ENCODE measurements at places on chromosomes 12 and 14. TPM values are rescaled to one million over a fixed set of nuclear protein-coding genes. Genes with fewer than 3 reads are reported as not detected.

- no peak for DNase-seq
Observed at GRCh38 chr14:96920023-96920422, 122.8 kb downstream of the VRK1 start.

DNA sequence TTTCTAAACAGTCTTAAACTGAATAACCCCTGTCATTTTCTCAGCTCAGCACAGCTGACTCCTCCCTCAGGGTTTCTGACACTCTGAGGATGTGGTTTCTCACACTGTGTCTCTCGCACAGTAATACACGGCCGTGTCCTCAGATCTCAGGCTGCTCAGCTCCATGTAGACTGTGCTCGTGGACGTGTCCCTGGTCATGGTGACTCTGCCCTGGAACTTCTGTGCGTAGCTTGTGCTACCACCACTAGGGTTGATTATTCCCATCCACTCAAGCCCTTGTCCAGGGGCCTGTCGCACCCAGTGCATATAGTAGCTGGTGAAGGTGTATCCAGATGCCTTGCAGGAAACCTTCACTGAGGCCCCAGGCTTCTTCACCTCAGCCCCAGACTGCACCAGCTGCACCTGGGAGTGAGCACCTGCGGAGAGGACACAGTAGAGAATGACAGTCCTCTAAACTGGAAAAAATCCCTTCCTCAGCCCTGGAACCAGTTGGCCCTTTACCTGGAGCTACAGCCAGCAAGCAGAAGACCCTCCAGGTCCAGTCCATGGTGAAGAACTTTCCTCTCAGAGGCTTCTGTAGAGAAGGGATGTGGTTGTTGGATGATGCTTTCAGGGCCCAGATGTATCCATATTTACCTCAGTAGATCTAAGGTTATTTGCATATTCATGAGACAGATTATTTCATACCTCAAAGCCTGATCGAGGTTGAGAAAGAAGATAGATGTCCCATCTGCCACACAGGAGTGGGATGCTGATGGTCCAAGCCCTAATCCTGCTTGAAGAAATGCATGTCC, 984.8 kb downstream of the TMEM121 start:
- no peak for DNase-seq

- no peak for DNase-seq
Observed at GRCh38 chr14:89625731-89626232, 208.7 kb upstream of the FOXN3 start.

- DNase-seq = no peak
Observed at GRCh38 chr12:86193931-86194330, 62.3 kb downstream of the MGAT4C start.

DNA sequence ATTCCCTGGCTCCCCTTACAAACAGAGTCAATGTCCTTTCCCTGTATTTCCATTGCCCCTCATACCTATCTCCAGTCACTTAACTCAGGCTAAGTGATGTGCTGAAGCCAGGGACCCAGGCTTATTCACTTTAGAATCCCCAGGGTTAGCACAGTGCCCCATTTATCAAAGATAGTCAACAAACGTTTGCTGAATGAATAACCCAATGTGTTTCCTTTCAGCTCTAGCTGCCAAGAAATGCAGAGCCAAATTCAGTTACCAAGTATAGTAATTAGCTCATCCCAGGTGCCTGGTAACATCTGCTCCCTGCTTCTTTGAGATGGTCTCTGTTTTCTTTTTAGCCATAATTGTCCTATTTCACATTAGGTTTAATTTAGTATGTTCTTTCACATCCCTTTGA, 189.5 kb downstream of the PHLDA1 start:
- no peak for DNase-seq

DNA sequence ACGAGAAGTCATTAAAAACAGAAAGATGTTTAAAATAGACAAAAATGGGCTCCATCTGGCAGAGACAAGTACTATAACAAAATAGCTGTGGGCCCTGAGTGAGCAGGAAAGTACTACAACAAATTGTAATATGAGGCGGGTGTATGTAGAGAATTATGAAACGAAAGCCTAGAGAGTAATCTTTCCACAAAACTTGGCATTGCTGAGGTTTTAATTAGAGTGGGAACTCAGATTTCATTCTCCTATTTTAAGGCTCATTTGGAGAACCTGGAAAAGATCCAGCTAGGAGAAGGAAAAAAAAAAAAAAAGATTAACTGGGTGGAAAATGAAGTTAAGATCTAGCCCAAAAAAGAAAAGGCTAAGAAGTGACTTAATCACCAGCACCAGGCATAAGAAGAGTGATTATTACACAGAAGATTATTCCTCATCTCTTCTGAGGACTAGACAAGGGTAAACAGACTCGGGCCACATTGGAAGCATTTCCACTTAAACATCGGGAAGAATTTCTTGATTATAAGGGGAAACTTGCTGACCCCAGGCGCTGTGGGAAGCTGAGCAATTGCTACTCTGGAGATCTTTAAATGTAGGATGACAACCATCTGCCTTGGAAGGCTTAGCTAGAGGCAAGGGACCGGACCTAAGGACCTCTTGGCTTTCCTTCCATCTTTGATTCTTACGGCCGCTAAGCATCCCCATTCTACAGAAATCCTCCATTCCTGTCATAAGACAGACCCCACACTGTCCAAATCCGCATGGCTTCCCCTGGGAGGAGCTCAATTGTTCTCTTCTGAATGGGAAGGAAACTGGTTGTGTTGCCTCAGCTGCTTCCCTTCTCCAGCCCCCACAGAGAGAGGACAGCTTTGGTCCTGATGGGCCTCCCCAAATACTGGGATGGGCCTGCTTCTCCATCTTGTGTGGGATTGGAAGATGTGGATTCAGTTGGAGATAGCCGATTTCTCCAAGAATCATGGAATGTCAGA, 40.6 kb downstream of the IGF1 start:
- DNase-seq = no peak

GRCh38 chr12:130715150-130715997, 725 bp downstream of the RIMBP2 start:
- no peak for DNase-seq

DNA sequence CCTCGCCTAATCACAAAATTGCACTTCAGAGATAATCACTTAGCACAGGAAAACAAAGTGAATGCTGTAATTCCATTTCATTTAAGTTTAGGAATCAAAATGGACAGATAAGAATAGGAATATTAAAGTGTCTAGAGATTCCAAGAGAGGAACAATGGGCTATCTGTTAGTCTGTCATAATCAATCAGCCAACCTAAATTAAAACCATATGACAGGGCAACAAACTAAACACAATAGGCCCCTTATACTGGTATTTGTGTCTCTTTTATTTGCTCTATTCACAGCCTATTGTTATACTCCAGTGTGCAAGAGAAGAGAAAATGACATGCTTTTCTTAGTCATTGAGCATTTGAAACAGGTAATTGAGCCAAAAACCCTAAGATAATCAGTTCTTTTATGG, 259.4 kb downstream of the PRKD1 start:
- no peak for DNase-seq

GRCh38 chr12:107929436-107929835, 154.9 kb downstream of the ASCL4 start:
- no peak for DNase-seq

DNA sequence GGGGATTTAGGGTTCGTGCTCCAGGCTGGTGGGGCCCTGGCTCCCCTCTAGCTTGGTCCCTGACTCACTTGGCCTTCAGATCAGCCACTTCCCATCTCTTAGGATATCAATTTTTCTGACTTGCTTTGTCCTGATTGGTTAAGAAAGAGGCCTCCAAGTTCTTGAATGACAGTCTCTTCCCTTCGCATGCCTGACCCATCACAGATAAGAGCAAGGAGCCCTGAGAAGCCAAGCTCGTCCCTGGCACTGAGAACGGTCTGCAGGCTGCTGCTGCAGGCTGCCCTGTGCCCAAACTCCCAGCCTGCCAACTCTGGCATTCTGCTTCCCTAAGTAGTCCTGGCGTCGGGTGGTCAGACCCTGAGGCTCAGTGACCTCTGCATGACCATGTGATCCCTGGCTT, 794 bp upstream of the LRTM2 start:
- no peak for DNase-seq

DNA sequence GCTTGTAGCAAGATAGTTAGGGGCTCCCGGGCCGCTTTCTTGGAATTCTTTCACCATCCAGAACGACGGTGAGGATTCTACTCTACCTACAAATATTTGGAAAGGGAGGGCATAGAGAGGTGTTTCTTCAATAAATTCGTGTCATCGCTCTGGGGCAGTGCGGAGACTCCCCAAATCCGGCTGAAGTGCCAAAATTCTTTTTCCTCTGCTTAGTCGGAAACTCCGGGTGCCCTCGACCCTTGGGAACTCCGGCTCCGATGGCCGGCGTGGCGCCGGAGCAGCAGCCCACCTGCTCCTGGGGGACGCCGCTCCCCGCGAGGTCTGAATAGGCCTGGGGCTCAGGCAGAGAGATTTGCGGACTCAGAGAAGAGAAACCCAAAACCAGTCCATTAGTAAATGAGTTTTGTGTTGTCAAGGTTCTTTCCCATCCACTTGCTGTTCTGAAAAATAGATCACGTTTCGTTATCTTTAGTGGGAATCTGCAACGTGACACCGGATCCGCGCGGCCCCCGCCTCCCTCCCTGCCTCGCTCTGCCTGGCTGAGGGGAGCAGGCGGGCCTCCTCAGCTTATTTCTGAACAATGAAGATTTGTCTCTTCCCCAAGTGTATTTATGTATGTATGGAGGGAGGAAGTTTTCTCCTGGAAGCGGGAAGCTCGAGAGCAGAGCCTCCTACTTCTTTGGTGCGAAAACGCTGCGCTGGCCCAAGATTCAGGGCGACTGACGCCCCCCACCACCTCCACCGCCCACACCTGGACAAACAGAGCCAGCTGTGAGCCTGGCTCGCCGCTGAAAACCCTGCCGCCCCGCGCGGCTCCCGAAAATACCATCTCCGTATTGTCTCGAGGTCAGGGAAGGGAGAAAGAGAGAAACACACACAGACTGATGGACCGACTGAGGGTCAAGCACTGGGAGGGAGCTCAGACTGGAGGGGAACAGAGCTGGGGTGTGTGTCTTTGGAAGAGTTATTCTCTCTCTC, 3.7 kb upstream of the SIX1 start:
- DNase-seq = no peak

DNA sequence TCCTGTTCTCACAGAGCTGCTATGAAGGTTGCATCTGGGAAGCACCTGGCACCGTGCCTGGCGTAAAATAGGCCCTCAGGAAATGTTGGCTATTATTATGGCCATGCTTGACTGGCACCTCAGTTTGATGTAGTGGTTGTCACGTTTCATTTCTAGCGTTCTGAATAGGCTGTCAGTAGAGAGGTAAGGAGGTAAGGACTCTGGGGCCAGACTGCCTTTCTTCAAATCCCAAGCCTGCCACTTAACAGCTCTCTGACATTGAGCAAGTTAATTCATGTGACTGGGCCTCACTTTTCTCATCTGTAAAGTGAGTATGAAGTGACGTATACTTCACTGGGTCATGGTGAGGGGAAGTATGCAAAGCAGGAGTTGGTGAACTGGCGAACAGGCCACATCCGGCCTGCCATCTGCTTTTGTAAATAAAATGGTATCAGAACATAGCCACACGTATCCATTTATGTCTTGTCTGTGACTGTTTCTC, 196.2 kb downstream of the CACNA1C start:
- no peak for DNase-seq

DNA sequence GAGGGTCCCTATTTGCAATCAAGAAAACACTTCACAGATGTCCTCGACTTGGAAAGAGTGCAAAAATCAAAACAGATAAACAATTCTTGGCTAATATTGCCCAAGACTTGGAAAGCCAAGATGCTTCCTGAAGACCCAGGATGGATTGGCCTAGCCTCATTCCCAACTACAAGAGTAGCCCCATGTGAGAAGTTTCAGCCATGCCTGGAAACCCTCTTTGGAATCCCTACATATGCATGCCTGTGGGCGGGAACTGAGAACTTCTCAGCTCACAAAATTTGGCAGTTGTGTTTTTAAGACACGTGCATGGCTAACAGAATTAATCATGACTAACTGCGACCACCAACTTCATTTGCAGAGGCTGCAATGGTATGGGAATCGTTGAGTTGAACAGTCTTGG, 283.2 kb upstream of the TBX3 start:
- no peak for DNase-seq

DNA sequence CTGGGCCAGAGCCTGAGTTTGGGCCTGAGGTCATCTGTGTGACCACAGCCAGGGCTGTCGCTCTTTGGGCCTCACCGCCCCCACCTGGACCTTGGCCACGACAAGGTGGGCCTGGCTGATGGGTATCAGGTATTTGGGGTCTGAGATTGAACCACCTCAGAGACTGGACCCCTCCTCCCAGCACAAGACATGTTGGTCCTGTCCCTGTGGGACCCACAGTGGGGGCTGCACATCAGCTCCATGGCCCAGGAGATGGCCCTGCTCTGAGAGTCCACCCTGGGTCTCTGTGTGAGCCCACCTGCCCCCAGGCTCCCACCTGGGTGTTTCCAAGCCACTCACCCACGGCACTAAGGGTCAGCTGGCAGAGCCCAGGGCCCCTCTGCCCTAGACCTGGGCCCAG, 20.6 kb downstream of the BEGAIN start:
- DNase-seq = no peak

DNA sequence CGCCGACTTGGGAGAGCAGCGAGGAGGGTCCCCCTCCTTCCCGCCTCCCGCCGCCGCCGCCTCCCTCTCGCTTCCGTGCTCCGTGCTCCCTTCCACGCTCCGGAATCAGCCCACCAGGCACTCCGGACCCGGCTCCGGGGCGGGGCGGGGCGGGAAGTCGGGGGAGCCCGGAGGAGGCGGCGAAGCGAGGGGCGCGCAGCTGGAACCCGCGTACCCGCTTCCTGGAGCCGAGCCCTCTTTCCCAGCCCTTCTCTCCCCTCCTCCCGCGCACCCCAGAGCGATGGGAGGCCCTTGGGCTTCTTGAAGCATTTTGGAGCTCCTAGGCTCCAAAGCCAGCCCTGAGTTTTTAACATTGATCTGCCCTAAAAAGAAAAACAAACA, at the start of gene SYNDIG1L:
Gene SYNDIG1L (minus strand): TSS at position 9 of the 381 bp plus-strand sequence. CDS start 16,466 bp downstream, outside the sequence.
- no peak for DNase-seq

DNA sequence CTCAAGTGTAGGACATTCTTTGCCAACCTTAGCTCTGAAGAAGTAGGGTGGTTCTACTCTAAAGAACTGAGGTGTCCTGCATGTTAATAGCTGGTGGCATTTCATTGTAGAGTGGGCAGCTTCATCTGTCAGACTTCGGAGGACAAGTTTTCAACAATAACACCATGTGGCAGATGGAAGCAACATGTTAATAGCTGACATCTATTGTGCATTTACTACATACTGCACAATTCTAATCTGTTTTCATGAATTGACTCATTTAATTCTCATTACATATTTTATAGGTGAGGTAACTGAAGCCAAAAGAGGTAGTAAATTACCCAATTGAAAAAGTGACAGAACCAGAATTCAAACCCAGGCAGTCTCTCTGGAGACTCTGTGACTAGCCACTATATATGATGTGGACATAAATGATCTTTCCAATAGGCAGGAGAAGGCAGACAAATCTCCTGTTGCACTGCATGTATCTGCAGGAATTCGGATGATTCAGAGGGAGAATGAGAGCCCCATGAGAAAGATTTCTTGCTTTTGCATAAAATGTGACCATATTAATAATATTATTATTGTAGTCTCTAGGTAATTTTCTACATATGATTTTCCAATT, 137.2 kb upstream of the E2F7 start:
- no peak for DNase-seq

GRCh38 chr14:56133547-56133946, 15.3 kb downstream of the PELI2 start:
- no peak for DNase-seq

The LRP1-AS gene
- not detected for total RNA-seq

The GPR84 gene
- not detected for total RNA-seq

The RASSF9 gene
- total RNA-seq = 2.2 TPM

The KERA gene
- total RNA-seq = not detected

The TRIM9 gene
- total RNA-seq = 1.2 TPM

The P3H3 gene
- total RNA-seq = 27.7 TPM

The ACSM4 gene
- not detected for total RNA-seq

The PIP4K2C gene
- total RNA-seq = 96.0 TPM

The APOLD1 gene
- 1.4 TPM for total RNA-seq

The KCNH3 gene
- total RNA-seq = 0.41 TPM

The EPYC gene
- total RNA-seq = not detected
